Activated CD4-positive, alpha-beta T cell treated with anti-CD3 and anti-CD28 coated beads, Interleukin-10, Interleukin-2, amounts not matched to agents 100 ng/mL and 50 ng/mL, durations not matched to agents 16 hours and 8 hours (primary cell): ENCODE measurements at places on chromosomes 11 and 22.

- no peak for DNase-seq
These were observed 201.1 kb downstream of the CADM1 start for GRCh38 chr11:115302946-115303703.

GRCh38 chr11:104033561-104033960 is 2.9 kb upstream of the DDI1 start:
- no peak for DNase-seq

- DNase-seq, result no peak
These were observed 5.7 kb downstream of the AMPD3 start for GRCh38 chr11:10460611-10461275.

- DNase-seq, result peak; percentile 89
These were observed 5.6 kb downstream of the AHNAK start for GRCh38 chr11:62540804-62541701.

DNA sequence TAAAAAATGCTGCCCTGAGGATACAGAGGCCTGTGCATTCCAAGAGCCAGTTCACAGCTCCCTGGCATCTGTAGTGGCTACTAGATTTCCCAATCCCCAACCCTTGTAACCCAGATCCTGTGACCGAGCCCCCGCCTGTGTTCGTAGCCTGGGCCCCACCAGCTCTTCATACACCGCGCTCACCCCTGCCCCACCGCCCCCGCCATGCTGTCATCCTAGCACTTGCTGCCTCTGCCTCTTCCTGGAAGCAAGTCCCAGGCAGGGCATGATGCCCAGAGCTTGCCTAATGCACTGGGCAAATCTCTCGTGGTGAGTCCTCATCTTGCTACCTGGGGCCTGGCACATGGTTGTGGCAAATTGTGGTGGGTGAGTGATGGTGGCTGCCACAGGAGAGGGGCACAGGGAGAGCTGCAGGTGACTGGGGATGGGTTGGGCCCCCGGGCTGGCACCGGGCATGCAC is 7.1 kb downstream of the MGAT3 start:
- no peak for DNase-seq

GRCh38 chr22:28052825-28053269 is 133.8 kb upstream of the PITPNB start:
- no peak for DNase-seq

- DNase-seq, result no peak
These were observed 21.1 kb downstream of the RTN4R start for GRCh38 chr22:20247010-20247505.

GRCh38 chr11:65136515-65137096 is 2.3 kb upstream of the SYVN1 start:
- DNase-seq, result no peak
